ENCODE measurements at places on chromosomes 12 and 14.

DNA sequence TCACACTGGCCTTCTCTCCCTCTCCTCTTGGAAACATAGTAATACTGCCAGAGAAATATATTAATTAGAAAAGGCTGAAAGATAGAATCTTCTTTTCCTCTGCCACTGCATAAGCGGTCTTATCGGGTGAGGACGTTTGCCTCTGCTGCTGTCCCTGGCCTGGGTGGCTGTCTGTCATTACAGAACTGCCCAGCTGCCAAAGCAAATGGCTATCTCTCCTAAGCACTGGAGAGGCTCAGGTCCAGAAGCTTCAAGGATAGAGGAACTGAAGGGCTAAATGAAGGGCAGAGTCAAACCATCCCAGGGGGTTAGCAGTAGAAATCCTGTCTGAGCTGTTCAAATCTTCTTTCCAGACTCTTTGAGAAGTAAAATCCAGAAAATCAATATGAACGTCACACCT is 198.6 kb upstream of the CAND1 start:
- no peak for DNase-seq

DNA sequence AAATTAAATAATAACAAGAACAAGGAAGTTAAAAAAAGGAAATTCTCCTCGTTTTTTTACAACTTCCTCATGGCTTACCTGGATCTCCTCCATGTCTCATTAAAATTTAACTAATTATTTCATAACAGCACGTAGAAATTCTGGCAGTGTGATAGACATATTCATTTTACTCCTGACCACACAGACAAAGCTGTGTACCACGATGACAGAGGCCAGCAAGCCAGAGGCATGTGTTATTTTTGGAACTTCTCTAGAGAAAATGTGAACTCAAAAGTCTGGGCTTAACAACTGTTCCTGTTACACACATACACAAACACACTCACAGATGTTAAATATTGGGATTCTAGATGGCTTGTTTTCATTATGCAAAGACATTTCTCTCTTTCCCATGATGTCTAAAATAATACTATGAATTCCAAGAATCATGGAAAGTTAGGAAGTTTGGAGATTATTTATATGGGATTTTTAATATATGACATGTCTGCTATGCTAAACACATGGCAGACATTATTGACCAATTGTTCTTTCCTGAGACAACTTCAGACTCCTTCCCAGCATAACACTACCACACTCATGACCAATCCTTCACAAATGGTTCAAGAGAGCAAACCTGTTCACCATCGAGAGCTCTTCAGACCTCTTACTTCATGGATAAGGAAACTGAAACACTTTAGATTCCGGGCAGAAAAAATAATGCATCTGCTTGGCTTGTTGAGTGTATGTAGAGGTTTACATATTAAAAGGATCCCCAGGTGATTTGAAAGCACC is 158.7 kb downstream of the DACT1 start:
- no peak for DNase-seq

DNA sequence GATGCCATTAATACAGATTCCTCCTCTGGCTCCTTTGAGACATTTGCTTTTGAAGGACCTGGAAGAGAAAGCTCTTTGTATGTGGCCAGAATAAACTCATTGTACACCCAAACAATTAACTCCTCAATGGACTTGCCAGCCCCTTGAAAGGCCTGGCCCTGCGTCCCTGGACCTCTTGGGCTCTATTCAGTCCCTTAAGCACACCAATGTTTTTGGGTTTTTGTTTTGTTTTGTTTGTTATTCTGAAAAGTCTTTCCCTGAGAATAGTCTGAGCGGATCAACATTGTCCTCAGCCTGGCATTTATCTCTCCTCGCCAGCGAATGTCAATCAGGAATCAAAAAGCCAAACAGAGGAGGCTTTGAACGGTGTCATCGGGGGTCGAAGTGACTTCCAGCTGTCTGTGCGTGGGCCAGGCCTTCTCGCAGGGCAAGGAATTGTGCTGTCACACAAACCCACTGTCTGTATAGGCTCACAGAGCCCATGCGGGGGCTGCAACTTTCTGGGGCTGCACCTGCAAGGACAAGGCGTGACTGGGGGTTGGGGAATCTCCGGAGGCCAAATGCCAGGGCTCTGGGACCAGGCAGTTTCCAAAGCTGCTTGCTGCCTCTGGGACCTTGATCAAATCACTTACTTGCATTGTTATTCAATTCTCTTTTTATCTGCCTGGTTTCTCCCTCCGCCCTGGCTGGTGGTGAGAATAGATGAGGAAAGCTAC is 108.3 kb downstream of the SMOC1 start:
- DNase-seq, result no peak

DNA sequence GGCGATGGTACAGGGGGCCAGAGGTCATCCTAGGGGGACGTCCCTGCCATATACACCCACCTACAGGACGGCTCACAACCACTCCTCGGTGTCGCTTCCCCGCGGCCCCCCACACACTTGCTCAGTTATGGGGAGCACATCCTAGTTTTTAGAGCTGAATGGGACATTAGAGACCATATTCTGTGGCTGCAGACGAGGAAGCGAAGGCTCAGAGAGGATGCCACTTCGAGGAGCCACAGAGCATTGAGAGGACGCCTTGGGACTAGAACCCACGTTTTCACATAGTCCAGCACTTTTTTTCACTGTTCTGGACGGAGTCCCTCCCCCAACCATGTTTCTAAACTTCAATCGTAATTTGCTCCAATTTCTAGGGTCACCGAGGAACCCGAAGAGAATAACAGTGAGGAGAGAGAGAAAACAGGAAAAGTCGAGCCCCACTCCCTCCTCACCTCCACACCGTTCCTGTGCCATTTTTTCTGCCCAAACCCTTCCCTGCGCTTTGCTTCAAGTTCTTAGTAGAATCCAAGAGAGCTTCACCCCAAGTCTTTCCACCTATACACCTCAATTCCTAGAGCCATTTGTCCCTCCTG is 641 bp upstream of the ASCL1 start:
- no peak for DNase-seq

- no peak for DNase-seq
Observed at GRCh38 chr12:49288922-49289555, 5.9 kb upstream of the PRPH start.

DNA sequence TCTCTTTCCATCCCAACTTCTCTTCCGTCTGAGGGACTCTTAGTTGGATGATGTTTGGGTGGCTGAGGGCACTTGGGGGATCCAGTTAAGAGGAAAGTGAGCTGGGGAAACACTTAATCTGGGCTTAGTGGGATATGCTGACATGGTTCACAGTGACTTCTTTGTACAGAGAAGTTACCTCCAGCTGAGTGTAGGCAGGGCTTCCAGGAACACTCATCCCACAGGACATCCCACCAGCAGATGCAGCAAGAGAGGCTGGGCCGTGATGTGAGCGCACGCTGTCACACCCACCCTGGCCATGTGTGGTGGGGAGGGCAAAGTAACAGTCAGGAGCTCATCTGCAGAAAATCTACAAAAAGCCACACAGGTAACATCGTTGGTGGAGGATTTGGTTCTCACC is 832 bp upstream of the CACNA2D4 start:
- no peak for DNase-seq

GRCh38 chr12:84738481-84738972 is 174.1 kb downstream of the SLC6A15 start:
- DNase-seq, result peak; percentile 34

DNA sequence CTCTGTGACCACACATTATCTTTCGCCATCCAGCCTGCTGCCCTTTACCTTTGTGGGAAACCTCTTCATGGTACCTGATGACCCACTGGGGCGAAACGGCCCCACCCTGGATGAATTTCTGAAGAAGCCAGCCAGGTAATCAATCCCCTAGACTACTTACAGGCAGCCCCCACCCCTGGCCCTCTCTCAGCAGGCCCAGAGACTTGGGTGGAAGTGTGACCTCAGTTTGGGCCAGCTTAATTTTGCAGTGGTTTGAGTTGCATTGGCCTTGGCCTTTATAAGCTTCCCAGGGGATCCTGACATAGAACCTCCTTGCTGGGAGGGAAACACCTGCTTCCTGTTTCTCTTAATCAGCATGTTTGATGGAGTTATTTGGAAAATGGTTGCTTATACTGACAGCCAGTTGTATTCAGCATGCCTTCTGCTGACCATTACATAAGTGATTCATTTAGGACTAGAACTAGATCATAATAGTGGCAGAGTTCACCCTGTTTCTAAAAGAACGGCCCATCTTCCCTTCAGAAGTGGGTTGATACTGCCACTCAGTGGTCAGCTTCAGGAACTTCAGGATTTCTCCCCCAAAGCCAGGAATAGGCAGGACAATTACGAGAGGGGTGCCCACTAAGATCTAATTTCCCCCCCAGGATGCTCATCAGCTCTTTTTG is 6.1 kb downstream of the SDR39U1 start:
- DNase-seq, result peak; percentile 8

- no peak for DNase-seq
Observed at GRCh38 chr14:89249065-89249695, 167.9 kb downstream of the FOXN3 start.

GRCh38 chr12:1740161-1740948 is 49.5 kb downstream of the ADIPOR2 start:
- DNase-seq, result no peak

DNA sequence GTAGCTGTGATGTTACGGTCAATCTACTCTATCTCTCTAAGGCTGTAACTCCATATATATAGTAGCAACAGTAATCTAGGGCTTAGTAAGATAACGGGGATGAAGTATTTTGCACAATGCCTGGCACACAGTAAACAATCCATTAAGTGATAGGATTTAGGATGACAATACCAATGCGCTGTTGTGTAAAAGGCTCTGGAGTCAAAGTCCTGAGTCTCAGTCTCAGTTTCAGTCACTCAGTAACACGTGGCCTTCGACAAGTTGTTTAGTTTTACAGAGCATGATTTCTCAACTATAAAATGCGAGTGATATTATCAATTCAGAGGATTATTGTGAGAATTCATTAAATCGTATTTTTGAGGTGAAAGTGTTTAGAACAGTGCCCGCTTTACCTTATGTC is 162.4 kb downstream of the GARIN6 start:
- no peak for DNase-seq

DNA sequence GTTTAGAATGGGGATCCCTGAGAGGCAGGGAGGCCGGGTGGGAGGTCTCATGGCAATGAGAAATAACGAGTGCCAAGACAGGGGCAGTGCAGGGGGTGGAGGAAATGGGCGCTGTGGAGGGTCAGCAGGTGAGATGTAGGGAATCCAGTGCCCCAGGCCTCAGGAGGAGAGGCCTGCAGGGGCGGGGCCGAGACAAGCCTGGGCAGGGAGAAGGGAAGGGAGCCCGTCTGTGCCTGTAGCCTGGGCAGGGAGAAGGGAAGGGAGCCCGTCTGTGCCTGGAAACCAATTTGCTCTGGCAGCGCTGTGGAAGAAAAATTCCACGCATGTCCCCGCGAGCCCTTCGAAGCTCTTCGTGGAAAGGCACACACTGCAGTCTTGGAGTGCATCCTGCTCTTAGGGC is 10.6 kb upstream of the NCOR2 start:
- no peak for DNase-seq

DNA sequence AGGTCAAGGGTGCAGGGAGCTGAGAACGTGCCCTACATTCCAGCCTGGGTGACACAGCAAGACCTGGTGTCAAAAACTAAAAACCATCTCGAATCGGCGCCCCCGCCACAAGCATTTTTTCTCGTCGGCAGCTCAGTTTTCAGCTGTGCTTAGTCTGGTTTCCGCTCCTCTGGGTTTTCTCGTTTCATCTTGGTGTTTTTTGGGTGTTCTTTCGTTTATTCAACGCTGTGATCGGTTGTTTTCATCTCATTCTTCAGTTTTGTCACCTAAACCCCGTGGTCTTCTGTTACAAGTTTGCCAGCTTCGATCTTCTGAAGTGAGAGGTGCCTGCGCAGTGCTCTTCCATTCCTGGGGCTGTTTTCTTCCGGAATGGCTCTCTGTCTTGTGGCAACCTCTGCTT is 41.4 kb downstream of the NOC4L start:
- DNase-seq, result no peak

- no peak for DNase-seq
Observed at GRCh38 chr14:103878180-103878579, 30.8 kb upstream of the PPP1R13B start.

- DNase-seq, result no peak
Observed at GRCh38 chr14:21476523-21476924, 235 bp downstream of the RAB2B start.

- no peak for DNase-seq
Observed at GRCh38 chr12:79444089-79444488, 246.7 kb downstream of the PAWR start.

- DNase-seq, result no peak
Observed at GRCh38 chr12:55652352-55652751, 15.7 kb downstream of the OR10P1 start.

- no peak for DNase-seq
Observed at GRCh38 chr14:105137481-105138020, 31.0 kb downstream of the JAG2 start.

DNA sequence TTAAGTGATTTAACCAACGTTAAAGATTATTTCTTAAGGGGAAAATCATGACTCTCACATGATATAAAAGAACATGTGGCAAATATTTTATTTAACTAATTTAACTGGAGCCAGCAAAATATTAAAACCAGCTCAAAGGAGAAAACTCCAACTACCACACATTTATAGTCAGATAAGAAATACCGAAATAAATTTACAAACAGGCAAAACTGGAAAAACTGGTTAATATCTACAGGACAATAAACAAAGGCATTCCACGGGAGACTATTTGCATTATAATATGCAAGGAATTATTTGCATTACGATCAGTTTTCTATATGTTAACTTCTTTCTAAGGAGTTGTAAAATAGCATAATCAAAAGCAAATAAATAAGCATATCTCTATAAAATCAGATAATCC is 13.8 kb upstream of the BCL2L14 start:
- no peak for DNase-seq

DNA sequence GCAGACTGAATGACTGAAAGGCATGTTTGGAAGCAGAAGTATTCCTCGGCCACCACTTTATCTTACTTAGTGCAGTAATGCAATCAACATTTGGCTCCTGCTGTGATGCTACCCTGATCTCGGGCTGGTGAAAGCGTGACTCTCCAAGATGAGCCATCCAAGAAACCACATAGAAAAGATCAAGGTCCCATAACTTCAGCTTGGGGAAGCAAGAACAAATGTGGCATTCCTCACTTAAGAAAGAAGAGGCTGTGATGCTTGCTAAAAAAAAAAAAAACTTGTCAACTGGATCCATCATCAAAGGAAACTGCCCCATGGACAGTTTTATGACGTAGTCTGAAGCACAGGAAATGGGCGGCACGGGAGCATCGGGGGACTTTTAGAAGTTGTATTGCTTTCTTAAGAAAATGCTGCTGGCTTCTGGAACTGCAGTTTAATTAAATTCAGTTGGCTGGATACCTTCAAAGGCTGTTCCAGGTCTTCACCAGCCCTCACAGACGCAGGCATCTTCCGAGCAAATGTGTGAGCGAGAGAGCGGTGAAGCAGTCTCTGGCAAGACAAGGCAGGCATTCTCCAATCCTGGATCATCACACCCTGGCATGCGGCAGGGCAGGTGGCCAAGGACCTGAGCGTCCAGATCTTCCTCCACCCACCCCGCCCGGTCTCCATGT is 38.2 kb upstream of the MAP1LC3B2 start:
- no peak for DNase-seq

GRCh38 chr14:94936901-94937685 is 167.2 kb upstream of the GSC start:
- DNase-seq, result no peak

- DNase-seq, result no peak
Observed at GRCh38 chr14:33940561-33941011, 10.3 kb downstream of the EGLN3 start.
